Putamen (tissue), 1 donor: ENCODE measurements at places on chromosomes 2 and 18.
A peak's percentile ranks its signal among the peaks of the same experiment; 100 is the strongest.

- peak; percentile 39 for DNase-seq
Measured at GRCh38 chr2:96485751-96486651, 19.2 kb downstream of the NEURL3 start.

DNA sequence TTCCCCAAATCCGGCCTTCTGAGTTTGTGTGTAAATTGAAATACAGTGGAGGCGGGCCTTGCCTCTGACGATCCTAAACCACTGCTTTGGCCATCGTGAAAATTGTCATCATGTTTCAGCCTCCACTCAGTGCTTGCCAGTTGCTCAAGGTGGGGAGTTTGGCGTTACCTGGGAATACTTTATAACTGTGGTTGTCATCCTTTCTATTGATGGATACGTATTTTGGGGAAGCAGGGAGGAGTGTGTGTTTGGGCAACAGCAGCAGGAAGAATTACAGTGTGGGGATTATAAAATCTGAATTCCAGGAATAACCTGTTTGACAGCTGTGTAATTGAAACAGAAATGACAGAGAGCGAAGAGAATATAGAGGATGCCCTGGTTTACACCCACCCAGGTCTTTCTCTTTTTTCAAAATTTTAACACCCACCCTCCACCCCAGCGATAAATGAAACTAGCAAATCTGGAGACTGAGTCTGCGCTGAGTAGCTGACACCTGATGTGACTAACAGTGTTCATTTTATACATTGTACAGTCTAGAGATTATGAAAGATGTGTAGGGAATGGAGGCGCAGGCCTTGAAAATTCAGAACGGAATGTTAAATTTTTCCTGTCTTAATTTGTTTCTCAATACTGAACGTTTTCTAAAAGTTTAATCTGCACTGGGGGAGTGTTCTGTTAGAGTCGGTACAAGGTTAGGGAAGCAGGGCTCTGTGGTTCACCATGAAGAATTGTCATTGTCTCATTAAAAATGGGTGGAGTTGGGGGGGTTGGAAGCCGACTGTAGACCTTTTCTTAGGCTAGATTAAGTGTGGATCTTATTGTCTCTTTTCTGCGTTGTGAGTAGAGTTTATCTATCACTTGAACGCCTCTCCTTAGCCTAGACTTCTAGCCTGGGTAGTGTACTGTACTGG, 1.6 kb downstream of the MAP4K4 start:
- DNase-seq: peak; percentile 76

GRCh38 chr2:168821577-168821976, 19.1 kb downstream of the NOSTRIN start:
- DNase-seq: no peak

DNA sequence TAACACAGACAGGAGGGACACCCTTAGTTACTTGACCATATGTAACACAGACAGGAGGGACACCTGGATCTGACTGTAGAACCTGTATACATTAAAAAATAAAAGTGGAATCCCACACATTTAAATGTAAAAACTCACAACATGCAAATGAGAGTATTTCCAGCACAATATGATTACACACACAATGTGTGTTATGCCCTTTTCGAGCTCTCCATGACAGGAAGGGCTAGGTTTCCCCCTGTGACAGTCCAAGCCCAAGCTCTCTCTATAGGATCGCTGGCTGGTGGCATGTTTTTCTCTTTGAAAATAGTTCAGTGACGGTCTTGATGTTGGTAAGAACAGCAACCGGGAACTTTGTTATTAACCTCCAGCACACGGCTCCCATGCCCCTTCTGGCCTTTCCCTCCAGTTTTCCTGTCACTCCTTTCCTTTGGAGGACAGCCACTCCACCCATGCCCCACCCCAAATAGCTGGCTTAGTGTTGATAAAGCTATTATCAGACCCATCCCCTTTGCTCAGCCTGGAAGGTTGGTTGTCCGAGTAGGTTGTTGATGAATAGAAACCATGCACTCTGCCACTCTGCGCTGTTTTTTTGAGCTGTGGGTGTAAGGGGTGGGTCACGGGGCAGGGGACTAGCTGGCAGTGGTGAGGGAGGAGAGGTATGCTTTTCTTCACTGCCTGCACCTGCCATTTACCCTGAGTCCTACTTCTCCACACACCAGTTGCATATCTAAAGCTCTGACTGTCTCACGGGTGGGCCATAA, 2.7 kb downstream of the RASGRP3 start:
- no peak for DNase-seq

DNA sequence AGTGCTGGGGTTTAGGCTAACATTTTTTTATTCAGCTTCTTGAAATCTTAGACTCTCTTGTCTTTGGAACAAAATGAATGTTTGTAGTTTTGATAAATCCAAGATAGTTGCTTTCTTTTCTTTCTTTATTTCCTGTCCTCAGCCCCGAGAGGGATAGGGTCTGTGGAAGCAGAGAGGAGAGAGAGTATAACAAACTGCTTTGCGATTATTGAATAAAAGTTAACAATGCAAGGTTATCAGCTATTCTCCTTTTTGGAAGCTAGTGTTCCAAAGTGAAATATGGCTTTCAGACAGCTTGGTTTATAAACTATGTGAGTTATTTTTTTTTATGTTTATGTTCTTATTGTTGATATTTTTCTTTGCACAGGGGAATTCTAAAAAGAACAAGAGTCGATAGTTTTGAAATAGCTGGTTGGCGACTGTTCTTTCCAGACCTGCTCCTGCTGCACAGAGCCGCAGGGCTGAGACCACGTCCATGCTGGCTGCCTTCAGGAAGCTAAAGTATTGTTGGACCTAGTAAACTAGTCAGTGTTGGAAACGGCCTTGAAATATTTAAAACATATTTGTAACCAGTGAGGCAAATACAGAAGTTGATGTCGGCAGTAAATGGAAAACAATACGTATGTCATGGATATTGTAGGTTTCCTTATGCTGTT, 15.5 kb upstream of the STON1 start:
- no peak for DNase-seq

- no peak for DNase-seq
Measured at GRCh38 chr2:17036361-17036760, 370.7 kb upstream of the CYRIA start.

- no peak for DNase-seq
Measured at GRCh38 chr18:21129566-21130216, 18.1 kb upstream of the ROCK1 start.

- DNase-seq: no peak
Measured at GRCh38 chr2:137411585-137411984, 552.7 kb upstream of the HNMT start.

DNA sequence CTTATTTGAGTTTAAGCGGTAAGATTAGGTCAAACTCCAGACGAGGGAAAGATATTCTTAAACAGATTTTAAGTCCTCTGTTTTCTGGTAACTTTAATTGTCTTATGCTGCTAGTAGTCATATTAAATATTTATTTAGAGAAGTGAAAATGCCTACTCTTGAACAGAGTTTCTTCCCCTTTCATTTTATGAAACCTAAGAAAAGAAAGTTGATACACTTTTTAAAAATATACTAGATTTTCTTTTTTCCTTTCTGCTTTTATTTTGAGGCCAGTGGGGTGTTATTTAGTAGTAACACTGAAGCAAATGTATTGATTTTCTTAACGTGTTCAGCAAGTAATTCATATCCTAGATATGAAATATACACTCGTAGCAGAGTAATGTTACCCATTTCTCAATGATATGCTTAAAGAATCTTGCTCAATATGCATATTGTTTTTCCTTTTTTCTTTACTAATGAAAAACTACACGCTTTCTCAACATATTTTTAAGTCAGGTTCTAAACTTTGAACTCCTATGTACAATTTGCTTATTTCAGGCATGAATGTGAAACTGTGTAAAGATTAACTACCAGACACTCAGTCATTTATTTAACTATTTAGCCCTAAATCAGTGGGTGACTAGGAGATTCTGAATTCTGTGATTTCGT, 691 bp downstream of the KYNU start:
- DNase-seq: no peak

- peak; percentile 80 for DNase-seq
Measured at GRCh38 chr18:11981192-11981542, at the start of gene IMPA2. Gene IMPA2 (plus strand): TSS chr18:11981507. CDS start chr18:11981670, 163 bp downstream.

DNA sequence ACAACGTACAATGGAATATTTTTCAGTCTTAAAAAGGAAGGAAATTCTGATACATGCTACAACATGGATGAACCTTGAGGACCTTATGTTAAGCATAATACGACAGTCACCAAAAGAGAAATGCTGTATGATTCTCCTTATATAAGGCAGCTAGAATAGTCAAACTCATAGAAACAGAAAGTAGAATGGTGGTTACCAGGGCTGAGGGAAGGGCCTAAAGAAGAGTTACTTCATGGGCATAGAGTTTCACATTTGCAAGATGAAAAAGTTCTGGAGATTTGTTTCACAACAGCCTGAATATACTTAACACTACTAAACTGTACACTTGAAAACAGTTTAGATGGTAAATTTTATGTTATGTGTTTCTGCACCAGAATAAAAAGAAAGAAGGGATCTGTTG, 113.3 kb downstream of the GALNT1 start:
- DNase-seq: no peak

DNA sequence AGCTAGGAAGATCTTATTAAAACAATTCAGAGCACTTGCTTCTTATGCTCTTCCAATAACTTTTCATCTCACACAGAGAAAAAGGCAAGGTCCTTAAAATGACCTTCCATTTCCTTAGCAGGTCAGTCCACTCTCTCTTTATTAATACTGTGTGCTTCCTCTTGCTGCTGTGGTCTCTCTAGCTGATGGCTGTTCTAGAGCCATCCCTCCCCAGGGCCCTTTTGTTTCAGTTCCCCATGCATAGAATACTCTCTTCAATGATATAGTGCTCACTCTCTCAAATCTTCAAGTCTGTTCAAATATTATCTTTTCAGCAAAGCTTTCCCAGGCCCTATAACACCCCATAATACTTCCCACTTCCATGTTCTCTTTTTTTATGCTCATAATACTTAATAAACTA, 469.3 kb downstream of the METTL4 start:
- no peak for DNase-seq

DNA sequence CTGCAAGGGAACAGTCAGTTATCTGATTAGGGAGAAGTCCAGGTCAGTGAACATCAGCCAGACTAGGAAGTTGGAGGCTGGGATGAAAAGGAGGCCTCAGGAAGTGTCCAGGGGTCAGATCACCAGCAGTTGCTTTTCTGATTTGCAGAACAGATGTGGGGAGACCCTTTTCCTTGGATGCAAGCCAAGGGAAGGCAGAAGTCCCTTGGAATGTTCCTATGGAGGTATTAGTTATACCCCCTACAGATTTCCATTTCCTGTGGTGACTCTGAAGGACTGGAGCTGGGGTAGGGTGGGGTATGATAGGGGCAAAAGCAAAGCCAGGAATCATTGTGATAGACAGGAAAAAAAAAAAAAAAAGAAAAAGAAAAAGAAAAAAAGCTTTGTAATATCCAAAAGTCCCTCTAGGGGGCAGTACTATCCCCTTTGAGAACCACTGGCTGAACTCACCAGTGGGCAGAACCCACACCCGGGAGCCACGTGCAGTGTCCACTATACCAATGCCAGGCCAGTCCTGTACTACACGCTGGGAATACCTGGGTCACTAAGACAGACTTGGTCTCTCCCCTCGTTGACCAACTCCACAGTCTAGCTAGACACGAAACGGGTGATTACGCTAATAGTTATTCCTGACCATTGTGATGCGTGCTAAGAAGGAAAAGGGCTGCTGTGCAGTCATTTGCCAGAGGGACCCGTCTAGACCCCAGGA, 7.4 kb downstream of the DYSF start:
- no peak for DNase-seq

DNA sequence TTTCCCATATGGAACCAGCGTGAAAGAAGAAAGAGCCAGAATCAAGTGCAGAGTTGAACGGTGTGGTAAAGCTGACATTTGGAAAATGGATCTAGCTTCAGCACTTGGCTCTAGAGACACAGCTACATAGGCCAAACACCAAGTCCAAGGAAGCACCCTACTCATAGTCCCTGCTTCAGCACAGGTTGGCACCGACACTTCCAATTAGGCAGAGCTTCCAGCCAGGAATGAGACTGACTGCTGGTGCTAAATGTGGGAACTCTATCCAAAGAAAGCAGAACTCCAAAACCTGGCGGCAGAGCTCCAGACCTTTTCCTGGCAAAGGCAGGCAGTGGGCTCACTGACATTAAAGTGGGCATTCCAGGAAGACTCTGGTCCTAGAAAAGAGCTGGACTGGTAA, 125.4 kb upstream of the CTNNA2 start:
- no peak for DNase-seq
